ENCODE measurements at places on chromosomes 5 and 9.

DNA sequence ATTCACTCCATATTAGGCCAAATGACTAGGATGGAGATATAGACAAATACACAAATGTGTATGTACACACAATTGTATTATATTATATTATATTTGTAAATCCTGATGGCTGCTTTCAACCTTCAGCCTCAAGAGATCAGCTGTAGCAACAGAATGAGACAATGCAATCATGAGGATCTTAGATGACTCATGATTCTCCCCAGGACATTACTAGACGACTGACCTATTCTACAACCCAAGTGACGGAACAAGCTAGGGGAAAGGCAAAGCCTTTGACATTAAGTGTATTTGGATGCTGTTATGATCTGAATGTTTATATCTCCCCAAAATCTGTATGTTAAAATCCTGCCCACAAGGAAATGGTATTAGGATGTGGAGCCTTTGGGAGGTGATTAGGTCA is 66.5 kb downstream of the COX7C start:
- no peak for DNase-seq

GRCh38 chr9:93232388-93232960 is 48.5 kb downstream of the WNK2 start:
- DNase-seq: no peak

DNA sequence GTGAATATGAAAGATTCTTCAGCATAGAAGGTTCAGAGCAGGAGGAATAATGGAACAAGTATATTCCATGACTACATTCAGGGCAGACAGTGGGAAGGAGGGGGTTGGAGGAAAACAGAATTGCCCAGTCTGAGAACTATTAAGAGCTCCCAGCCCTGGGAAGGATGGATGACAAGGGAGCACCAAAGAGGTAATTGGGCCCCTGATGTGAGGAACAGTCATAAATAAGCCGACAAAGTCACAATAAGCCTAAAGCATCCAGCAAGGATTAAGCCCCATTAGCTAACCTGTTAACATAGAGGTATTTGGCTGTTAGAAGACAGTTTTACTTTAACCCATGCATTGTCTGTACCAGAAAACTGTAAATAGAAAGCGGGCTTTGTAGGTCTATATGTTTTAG is 348.7 kb upstream of the SEMA6A start:
- no peak for DNase-seq

GRCh38 chr5:56712895-56713591 is 102.3 kb upstream of the MAP3K1 start:
- DNase-seq: no peak

All from nephron progenitor cell (in vitro differentiated cells).